ENCODE measurements at places on chromosomes 7 and 10.

GRCh38 chr7:112009081-112009480, 197.1 kb downstream of the DOCK4 start:
- DNase-seq = no peak

GRCh38 chr10:10787586-10787985, 230.1 kb upstream of the CELF2 start:
- no peak for DNase-seq

- DNase-seq = no peak
These were observed 19.0 kb downstream of the PRKAG2 start for GRCh38 chr7:151857866-151858450.

GRCh38 chr10:102468683-102469082, 17.3 kb upstream of the C10orf95 start:
- DNase-seq = no peak

GRCh38 chr7:140591180-140591902, 49.3 kb downstream of the DENND2A start:
- no peak for DNase-seq

DNA sequence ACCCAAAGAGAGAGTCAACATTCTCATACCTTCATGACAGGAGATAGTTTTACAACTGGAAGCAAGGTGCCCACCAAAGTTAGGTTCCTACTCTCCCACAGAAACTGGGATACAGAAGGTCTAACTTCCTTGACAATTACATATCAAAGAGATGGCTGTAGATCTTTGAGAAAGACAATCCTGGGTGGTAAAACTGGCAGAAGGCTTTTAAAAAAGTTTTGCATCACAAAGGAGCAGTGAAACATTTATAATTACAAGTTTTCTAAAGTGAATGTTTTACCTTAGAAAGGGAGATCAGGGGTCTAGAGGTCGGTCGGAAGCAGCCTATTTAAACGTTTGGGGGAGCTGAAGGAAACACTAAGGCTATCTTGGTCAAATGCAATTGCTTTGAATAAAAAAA, 166.6 kb upstream of the STEAP1 start:
- no peak for DNase-seq

DNA sequence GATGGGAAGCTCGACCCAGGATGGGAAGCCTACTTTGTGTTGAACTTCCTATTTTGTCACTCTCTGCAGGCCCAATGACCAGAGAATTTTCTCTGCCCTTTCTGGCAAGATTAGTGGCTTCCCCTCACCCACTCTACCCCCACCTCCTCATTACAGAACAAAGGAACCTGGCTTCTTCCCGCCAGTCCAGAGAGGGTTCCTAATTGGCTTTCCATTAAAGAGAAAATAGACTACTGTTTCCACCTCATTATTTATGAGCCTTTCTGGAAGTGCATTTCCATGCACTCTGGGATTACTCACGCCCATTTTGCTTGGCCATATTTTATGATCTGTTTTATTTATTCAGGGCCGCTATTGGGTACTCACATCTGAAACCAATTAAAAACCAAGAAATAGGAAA, 94.9 kb upstream of the TCF7L2 start:
- DNase-seq = no peak

DNA sequence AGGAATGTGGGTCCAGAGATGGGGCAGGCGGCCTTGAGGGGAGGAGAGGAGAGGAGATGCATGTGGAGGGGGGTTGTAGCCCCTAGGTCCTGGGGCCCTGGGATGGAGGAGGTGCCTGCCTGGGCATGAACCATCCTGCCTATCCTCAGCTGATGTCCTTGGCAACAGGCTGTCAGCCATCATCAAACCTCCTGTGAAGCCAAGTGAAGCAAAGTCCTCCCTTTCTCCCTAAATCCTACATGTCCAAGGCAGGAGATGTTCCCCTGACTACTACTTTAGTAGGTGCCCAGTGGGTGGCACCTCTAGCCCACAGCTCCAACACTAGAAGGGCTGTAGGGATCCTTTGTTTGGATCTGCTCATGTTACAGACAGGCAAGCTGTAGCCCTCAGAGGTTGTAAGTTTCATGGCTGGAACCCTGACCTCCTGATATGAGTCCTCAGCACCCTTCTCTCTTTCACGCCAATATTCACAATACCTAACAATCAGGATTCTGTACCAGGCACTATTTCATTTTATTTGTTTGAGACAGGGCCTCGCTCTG, 66.6 kb upstream of the SYPL1 start:
- no peak for DNase-seq

- no peak for DNase-seq
These were observed 170.7 kb upstream of the PPP2R2D start for GRCh38 chr10:131729938-131730660.

GRCh38 chr10:47038881-47039561, 127.8 kb downstream of the PTPN20 start:
- DNase-seq = no peak
